GDM1 (cell line): ENCODE measurements at places on chromosomes 11 and 22.

GRCh38 chr11:127965939-127966668 lies 621.3 kb downstream of the ETS1 start:
- no peak for DNase-seq

- no peak for DNase-seq
Observed at GRCh38 chr11:133521502-133521901, 10.8 kb downstream of the OPCML start.

DNA sequence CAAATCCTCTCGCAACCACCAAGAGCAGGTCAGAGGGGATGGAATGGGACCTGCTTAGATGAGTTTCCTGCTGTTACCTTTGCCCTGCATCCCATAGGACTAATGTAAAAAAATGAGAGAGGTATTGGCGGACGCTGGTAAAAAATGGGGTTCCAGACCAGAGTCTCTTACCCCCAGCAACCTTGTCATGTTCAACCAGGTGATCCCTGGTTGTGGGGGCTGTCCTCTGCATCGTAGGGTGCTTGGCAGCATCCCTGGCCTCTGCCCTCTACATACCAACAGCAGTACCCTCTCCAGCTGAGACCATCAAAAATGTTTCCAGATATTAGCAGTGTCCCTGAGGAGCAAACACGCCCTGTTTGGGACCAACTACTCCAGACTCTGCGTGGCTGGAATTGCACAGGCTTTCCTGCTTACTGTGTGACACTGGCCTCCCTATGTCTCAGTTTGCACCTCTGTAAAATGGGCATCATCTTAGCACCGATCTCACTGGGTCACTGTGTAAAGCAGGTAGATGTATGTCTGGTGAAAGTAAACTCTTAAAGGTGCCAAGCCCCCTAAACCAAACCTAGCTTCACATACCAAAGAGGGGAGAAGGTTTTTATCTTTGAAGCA lies 1.5 kb downstream of the APOL6 start:
- no peak for DNase-seq

GRCh38 chr11:127195501-127196120 lies 195.0 kb upstream of the KIRREL3 start:
- no peak for DNase-seq

DNA sequence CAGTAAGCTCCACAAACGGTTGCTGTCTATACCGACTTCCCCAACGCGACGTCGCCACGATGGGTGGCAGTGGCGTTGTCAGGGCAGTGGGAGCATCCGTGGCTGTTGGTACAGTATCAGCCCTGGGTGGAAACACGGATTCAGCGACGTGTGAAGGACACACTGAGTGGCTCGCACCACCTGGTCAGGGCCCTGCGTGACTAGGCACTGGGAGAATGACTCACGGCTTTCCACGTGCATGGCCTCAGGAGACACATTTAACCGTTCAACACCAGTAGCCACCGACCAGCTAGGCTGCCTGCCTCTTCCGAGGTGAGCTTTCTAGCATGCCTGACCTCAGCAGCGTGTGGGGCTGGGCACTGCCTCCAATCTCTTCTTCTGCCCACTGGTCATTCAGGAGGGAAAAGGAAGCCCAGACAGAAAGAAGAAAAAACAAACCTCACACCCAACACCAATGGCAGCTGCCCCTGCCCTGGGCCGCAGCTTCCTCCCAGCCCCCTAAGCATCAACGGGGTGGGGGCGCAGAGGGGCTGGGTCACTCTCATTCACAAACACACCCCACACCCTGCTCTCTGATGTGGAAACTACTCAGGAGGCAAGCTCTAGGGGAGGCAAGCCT lies 59.0 kb downstream of the MYH9 start:
- no peak for DNase-seq

DNA sequence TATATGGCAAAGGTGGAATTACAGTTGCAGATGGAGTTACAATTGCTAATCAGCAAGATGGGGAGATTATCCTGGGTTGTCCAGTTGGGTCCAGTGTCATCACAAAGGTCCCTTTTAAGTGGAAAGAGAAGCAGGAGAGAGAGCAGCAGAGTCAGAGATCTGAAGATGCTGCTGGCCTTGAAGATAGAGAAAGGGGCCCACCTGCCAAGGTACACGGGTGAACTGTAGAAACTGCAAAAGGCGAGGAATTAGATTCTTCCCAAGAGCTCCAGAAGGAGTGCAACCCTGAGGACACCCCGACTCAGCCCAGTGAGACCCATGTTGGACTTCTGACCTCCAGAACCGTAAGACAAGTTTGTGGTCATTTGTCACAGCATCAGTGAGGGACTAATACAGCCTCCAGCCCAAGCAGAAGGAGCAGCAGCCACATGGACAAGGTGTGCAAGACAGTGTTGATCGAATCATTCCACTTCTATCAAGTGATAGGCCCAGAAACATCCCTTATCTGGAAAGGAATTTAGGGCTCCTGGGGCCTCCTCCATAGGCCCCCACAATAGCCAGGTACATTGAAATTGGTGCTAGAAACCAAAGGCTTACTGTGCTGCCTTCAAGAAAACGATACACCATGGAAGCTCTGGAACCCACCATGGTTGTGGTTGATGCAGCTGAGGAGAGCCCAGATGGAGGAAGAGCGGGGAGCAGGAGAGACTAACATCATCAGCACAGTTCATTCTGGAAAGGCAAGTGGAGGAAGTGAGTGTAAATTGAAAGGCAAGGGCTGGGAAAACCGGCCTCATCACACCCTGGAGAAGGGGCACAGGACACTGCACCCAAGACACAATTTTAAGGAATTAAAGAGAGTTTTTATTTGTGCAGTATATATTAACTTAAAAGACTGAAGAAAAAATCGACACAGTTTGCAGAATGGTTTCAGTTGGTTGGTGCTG lies 23.3 kb downstream of the SNAP29 start:
- no peak for DNase-seq

DNA sequence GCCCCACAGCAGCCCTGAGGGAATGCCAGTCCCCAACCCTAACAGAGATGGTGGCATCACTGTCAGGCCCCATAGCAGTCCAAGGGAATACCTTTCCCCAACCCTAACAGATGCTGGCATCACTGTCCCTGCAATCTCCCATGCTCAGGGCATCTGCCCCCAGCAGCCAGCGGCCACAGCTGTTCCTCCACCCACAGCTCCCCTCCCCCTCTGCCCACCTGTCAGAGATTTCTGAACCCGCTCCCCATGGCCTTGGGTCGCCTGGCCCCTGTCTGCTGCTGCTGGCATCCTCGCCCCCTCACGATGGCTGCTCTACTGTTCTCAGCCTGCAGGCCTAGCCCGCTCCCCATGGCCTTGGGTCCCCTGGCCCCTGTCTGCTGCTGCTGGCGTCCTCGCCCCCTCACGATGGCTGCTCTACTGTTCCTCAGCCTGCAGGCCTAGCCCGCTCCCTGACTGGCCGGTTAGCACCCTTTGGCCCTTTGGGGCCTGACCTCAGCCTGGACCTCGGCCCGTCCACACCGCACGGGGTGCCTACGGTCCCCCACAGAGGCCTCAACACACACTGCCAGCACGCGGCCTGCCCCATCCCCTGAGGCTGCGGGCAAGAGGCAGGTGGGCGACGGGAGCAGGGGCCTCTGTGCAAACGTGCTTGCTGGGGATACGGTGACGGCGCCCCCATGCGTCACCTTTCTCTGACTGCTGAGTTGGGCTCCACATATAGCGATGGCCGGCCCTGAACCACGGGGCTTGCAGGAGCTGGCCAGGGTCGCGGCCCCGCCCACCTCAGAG lies 20.7 kb downstream of the CHID1 start:
- DNase-seq = no peak

- no peak for DNase-seq
Observed at GRCh38 chr22:42880815-42881214, 23.7 kb upstream of the ARFGAP3 start.

DNA sequence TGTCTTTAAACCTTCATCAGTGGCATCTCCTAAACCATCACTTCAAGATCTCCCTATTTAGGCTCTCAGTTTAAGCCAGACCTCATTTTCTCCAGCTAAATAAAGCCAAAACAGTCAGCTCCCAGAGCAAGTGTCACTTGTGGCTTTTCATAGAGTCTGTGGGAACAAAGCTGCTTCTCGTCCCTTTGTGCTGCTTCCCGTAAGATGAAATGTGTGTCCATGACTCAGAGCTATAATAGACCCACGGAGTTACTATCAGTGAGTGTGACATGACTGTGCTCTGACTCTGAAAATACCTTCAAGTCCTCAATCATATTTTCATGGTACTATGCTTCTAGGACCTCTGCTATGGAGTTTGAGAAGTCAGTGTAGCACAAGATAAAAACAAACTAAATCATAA lies 57.3 kb upstream of the SLN start:
- no peak for DNase-seq
